ENCODE measurements at places on chromosomes 13 and 19. TPM values are rescaled to one million over a fixed set of nuclear protein-coding genes. Genes with fewer than 3 reads are reported as not detected.

The PCDH17 gene
- total RNA-seq: not detected

GRCh38 chr13:43057653-43058317 lies 34.4 kb downstream of the DNAJC15 start:
- H3K4me1 ChIP-seq: peaks cover 51% of the 10 kb centered on the region
- DNase-seq: no peak
- H3K36me3 ChIP-seq: peaks cover 21% of the 10 kb centered on the region
- peak overlapping the region; percentile 1 for H3K4me3 ChIP-seq

DNA sequence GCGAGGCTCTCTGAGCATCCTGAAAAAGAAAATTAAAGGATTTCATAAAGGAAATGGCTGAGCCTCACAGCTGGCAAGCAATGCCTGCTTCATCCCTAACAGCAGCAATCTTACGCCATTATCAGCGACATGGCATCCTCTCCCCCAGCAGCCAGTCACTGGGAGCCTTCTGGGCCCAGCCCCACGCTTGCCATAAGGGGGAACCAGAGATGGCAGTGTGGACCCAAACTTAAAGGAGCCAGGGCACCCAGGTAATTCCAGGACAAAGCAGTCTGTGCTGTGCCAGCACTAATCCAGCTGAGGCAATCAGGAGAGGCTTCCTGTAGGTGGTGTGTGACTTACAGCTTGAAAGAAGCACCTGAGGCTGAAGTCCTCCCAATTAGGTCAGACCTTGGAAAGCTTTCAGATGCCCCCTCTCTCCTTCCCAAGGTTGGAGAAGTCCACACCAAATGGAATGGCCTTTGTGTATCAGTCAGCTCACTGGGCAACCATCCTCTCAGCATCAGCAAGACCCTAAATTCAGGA lies 10.3 kb downstream of the VSTM2B start:
- H3K4me3 ChIP-seq: no peak overlapping the region
- H3K36me3 ChIP-seq: no peaks in the 10 kb centered on the region
- no peak overlapping the region for H3K27ac ChIP-seq
- no peak for DNase-seq

DNA sequence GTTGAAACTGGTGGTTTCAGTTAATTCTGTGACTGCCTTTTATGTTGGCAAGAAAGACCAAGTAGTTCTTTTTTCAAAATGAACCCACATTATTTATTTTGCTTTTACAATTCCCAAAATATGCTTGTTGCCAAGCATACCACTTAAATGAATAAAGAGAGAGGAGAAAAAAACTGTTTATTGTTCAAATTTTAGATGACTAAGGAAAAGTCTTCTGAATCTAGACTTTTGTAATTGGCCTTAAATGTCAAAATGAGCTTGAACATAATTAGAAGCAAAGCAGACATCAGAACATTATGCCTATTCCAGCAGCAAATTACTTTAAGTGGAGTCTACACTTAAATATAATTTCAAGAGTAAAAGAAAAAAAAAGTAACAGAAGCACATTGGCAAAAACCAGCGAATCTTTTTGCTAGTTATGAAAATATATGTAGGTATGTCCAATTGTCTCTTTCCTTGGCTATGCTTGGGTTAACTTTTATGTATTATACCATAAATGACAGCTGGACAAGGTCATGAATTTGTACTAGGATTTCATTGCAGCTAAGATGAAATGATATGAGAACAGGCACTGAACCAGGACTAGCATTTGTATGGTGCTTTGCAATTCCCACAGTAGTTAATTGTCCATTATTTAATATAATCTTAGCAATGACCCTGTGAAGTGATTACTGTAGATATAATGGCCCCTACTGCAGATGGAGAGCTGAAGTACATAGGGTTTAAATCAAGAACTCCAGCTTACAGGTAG lies 211.9 kb downstream of the NALCN start:
- no peaks in the 10 kb centered on the region for H3K36me3 ChIP-seq
- no peak overlapping the region for H3K4me3 ChIP-seq
- no peak for DNase-seq

- no peak overlapping the region for H3K27ac ChIP-seq
- no peak overlapping the region for H3K4me3 ChIP-seq
- H3K27me3 ChIP-seq: no peaks in the 10 kb centered on the region
- peaks cover 48% of the 10 kb centered on the region for H3K36me3 ChIP-seq
- H3K4me1 ChIP-seq: peaks cover 6% of the 10 kb centered on the region
- DNase-seq: no peak
Measured at GRCh38 chr19:57473646-57474045, 3.7 kb downstream of the ZNF772 start.

DNA sequence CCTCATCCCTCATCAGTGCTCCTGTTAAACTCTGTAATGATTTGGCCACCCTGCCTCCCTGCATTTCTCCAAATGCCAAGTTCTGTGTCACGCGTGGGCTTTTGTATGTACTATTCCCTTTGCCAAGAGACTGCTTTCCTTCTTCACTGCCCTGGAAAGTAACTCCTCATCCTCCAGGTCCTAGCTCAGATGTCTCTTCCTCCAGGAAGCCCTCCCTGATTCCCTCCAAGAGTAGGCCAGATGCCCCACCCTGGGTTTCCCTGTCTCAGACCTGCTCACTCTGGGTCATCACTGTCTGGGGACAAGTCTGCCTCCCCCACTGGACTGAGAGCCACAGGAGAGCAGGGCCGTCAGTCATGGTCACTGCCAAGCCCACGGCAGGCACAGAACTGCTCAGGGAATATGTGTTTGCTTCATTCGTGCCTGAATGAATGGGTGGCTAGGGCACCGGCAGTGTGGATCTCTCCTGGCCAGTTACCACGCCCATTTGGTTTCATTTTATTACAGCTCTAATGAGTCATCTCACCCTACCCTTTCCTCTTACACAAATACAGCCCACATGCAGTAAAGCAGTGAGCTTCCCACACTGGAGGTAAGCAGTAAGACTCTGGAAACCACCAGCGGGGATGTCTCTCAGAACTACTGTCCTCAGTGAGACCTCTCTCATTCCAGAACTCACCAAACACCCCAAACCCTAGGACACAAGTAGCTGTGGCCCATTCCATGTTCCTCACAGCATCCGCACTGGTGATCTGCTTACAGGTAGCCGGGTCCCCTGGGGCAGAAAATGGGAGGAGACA lies 12.1 kb upstream of the GPR4 start:
- DNase-seq: peak; percentile 33
- peak overlapping the region; percentile 91 for H3K27ac ChIP-seq
- no peaks in the 10 kb centered on the region for H3K27me3 ChIP-seq
- H3K4me1 ChIP-seq: peaks cover 20% of the 10 kb centered on the region
- peaks cover 70% of the 10 kb centered on the region for H3K36me3 ChIP-seq

Measured in activated T-helper 2 cell treated with anti-CD3 and anti-CD28 coated beads, Interferon-gamma antibody, Interleukin-2, Interleukin-4, amounts not matched to agents 10 μg/mL and 5 μg/mL and 100 μg/mL, durations not matched to agents 14 hours and 24 hours and 36 hours (primary cell).